T-helper 2 cell (primary cell): ENCODE measurements at places on chromosomes 5 and 9.

DNA sequence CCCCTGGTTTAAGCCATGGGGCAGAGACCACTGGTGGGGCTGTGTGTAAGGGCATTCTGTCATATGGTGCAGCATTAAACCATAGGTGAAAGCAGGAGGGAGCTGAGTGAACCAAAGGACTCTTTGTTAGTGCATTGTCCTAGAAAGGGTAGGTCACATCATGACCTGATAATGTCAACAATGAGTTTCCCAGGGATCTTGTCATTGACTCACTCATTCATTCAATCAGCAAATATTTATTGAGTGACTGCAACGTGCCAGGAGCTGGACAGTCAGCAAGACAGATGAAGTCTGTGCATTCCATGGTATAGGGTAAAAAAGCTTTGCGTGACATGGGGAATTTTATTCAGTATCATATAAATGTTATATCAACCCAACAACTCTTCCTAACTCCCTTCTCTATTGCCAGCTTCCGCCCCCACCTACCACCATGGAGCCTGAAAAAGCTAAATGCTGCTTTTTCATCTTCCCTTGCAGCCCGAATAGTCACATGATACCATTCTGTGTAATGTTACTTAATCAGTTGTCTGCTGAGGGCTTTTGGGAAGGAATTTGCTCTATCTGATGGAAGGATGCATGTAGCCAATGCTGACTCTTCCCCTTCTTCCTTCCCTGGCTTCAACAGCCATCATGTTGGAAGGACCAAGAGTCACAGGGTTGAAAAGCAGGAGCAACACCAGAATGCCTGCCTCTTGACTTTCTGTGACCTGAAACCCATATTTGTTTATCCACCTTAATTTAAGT, 11.5 kb upstream of the OTULINL start:
- DNase-seq: no peak

DNA sequence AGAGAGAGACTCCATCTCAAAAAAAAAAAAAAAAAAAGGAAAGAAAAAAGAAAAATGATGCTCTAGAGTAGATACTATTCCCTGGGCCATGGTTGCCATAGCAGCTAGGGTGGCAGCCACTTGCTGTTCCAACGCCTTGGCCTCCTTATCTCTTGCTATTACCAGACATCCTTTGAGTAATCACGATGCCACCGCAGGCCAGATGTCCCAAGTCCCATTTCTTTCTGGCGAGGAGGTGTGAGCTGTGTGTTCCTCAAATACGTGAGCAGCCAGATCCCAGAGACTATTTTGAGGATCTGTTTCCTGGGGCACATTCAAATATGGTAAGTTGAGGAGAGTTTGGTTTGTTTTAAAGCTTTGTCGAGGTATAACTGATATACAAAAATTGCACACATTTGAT, 23.4 kb upstream of the GFPT2 start:
- DNase-seq: no peak

GRCh38 chr9:4774209-4774608, 18.5 kb upstream of the RCL1 start:
- DNase-seq: no peak

DNA sequence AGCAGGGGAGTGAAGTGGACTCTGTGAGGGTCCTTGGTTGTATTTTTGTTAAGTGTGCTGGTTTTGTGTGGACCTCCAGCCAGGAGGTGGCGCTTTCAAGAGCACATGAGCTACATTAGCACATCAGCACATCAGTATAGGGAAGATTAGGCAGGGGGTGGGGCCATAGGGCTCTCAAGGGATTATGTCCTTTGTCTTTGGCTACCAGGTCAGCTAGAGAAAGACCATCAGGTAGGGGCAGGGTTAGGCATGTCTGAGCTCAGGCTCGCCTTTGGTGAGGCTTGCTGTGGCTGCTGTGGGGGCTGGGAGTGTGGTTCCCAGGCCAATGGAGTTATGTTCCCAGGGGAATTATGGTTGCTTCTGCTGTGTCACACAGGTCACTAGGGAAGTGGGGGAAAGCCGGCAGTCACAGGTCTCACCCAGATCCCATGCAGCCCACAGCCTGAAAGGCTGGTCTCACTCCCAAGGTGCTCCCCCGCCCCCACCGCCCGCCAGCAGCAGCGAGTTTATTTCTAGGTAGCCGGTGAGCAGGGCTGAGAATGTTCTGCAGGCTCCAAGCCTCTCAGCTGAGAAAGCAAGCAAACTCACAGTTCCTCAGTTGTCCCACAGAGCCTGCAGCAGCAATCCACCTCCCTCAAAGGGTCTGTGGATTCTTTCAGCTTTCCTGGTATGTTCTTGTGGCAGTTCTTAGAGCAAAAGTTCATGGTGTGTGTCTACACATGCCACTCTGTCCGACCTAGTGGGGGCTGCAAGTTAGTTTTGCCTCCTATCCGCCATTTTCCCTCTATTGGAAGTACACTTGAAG, 13.7 kb downstream of the OR1J1 start:
- no peak for DNase-seq

DNA sequence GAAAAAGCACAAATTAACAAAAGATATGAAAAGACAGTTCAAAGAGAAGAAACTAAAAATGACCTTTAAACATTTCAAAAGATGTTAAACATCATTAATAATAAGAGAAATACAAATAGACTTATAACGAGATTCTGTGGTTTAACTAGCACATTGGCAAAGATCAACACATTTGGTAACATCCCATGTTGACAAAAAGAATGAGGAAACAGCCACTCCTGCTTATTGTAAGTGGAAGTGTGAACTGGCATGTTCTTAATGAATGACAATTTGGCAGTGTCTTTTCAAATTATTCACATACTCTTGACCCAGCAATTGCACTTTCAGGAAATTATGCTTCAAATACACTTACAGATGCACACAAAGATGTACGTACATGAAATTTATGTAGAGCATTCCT, 176.3 kb downstream of the TLE1 start:
- no peak for DNase-seq
